Thyroid gland (tissue), 4 donors: ENCODE measurements at places on chromosomes 5 and 9. TPM values are rescaled to one million over a fixed set of nuclear protein-coding genes. Genes with fewer than 3 reads are reported as not detected.

GRCh38 chr9:35728041-35728971, 3.7 kb downstream of the TLN1 start:
- peak overlapping the region; percentile 59 for H3K27ac ChIP-seq
- peak; percentile 70 for DNase-seq
- peaks cover 43% of the 10 kb centered on the region for H3K4me1 ChIP-seq
- no peaks in the 10 kb centered on the region for H3K27me3 ChIP-seq
- peaks cover 20% of the 10 kb centered on the region for H3K36me3 ChIP-seq

DNA sequence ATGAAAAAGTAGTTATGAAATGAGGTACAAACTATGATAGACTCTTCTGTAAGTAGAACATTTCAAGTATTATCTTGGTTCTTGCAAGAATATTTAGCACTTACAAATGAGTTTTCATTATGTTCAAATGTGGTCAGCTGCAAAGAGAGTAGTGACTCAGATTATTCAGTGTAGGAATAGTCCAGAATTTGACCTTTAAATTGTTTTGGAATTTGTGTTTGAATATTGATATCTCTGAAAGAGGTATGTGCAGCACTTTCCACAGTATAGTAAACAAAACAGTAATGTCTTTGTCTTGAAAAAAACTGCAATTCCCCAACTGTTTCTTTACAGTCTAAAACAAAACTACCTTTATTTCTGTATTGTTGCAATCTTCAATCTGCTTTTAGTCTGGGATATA, 56.1 kb downstream of the WDR70 start:
- H3K27ac ChIP-seq: no peak overlapping the region
- no peaks in the 10 kb centered on the region for H3K36me3 ChIP-seq

DNA sequence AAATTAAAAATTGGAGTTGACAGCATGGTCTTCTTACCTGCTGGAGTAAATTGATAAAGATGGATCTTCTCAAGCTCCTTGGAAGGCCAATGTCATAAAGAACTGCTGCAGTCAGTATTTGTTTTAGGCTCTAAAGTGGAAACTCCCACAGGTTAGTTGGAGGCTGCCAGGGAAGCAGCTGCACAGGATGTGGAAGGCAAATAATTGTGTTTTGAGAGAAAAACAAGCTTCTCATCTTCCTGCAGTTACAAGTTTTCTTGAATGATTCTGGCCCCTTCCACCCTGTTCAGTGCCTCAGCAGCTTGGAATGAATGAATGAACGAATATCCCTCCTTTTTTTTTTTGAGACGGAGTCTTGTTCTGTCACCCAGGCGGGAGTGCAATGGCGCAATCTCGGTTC, 13.9 kb downstream of the MROH2B start:
- H3K27ac ChIP-seq: no peak overlapping the region
- H3K4me3 ChIP-seq: no peak overlapping the region
- no peaks in the 10 kb centered on the region for H3K27me3 ChIP-seq

DNA sequence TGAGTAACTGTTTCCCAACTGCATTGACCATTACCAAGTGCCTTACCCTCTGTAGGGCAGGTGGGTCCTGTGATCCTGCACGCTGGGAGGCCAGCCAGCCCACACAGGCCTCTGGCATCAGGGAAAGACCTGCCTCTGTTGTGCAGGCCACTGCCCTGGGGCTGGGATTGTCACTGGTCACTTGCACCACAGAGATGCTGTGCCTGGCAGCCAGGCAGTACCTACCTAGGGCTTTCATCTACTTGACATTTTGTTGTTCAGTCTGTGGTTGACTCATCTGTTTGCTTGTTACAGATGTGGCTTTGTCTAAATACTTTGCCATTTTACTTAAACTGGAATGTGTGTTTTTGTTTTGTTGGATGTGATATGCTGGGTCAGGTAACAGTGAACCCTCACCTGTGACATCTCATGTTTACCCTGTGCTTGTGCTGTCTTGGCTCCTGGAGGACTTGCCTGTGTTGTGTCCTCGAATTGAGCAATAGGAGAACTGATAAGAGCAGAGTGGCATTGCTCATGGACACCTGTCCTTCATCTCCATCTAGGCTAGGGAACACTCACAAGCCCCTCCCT, 32.8 kb downstream of the SECISBP2 start:
- no peak overlapping the region for H3K4me3 ChIP-seq
- H3K27me3 ChIP-seq: no peaks in the 10 kb centered on the region
- no peak overlapping the region for H3K27ac ChIP-seq
- peaks cover 32% of the 10 kb centered on the region for H3K4me1 ChIP-seq
- H3K36me3 ChIP-seq: peaks cover 70% of the 10 kb centered on the region

DNA sequence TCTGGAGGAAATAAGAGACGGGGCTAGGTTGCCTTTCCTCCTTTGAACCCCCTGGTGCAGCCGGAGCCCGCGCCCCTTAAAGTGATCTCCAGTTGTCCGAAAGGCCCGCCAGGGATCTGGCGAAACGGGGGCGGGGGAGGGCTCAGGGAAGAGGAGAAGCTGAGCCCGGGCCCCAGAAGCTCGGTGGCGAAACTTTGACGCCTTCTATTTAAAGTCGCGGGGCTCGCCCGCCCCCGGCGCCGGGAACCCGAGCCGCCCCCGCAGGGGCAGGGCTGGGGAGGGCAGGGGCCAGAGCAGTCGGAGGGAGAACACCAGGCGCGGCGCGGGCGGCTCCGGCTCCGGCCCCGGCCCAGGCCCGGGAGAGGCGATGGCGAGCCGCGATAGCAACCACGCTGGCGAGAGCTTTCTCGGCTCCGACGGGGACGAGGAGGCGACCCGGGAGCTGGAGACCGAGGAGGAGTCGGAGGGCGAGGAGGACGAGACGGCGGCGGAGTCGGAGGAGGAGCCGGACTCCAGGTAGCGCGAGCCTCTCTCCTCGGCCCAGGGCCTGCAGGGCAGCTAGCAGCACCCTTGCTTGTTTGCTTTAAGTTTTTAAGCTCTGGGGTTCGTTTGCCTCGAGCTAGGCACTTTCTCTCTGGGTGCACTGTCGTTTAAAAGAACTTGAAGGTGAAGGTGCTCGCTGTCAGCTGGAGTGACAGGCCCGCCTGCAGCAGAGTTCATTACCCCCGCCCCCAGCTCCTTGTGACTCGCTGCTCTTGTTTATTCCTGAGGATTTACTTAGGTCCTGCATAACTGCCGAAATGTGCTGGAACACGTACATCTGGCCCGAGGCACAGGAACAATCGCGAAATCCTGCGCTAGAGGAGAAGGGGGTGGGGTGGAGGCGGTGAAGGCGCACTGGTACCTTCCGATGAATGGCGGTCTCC, at the start of gene CMYA5:
TSS of gene CMYA5 (plus strand) at position 296 of the 926 bp plus-strand sequence. CDS start at position 368, 72 bp downstream.
- peak within 1 kb of the TSS; percentile 43 for H3K4me3 ChIP-seq
- no peaks in the 10 kb centered on the region for H3K27me3 ChIP-seq
- peaks cover 18% of the 10 kb centered on the region for H3K4me1 ChIP-seq
- peak within 1 kb of the TSS; percentile 85 for H3K27ac ChIP-seq
- peak; percentile 78 for DNase-seq

DNA sequence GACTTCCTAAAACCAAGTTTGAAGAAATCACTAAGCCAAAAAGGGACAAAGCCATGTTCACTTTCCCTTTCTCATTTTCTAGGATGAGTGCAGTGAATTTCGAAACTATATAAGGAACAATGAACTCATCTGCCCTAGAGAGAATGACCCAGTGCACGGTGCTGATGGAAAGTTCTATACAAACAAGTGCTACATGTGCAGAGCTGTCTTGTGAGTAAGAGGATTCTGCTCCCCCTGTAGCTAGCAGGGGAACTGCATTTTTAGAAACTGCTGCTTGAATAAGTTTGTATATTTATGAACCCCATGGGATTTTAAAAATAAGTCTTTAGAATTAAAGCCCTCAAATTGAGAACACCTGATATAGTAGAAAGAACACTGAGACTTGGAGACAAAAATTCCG, 42.7 kb upstream of the SPINK14 start:
- no peak for DNase-seq
- no peaks in the 10 kb centered on the region for H3K27me3 ChIP-seq
- H3K4me1 ChIP-seq: no peaks in the 10 kb centered on the region
- no peak overlapping the region for H3K27ac ChIP-seq

DNA sequence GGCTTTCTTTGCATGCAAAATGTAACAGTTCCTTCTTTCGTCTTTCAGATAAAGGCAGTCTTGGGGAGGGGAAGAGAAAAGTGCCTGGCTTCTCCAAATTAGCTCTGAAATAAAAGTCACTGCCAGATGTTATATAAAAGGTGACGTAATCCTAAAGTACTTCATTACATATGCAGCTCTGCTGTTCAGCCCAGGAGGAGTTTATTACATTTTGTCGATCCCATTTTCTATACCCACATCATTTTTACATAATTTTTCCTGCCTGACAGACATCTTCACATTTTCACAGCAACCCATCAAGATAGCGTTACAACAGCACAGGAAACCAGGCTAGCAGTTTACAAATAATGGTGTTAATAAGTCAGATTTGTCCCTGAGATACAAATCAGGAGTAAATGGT, 86.7 kb upstream of the SLC30A5 start:
- no peaks in the 10 kb centered on the region for H3K36me3 ChIP-seq
- no peaks in the 10 kb centered on the region for H3K4me1 ChIP-seq
- H3K27me3 ChIP-seq: no peaks in the 10 kb centered on the region

Gene C9orf43
- 2.5 TPM for total RNA-seq

Gene TAS2R1
- total RNA-seq: not detected

DNA sequence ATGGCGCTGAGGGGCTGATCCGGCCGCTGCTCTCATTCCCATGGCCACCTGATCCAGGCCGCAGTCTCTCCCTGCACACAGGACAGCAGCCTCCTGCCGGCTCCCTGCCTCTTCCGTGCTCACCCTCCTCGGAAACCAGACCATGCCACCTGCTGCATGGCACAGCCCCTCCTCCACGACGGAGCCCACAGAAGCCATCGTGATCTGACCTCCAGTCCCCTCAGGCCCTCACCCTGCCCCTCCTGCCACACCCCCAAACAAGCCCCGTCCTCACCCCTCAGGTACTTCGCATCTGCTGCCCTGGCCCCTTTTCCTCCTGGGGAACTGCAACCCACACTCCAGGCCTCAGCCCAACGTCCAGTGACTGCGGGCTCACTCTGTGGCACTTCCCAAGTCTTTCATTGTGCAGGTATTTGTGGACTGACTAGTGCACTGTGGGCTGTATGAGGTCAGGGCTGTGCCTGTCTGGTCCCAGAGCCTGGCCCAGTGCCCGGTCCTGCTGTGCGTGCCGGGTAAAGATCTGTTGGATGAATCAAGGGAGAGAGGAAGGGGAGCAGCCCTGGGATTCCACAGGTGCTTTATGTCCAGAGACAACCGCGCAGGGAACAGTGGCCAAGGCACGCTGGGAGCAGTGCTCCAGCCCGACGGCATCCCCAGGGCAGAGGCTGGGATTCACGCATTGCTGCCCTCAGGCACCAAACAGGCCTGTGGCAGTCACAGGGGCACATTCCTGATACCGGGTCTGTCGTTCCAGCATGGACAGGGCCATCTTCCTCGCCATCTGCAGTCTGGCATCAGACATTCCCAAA, 86.1 kb downstream of the ADAMTS2 start:
- H3K27me3 ChIP-seq: no peaks in the 10 kb centered on the region
- H3K27ac ChIP-seq: no peak overlapping the region
- DNase-seq: no peak
- no peaks in the 10 kb centered on the region for H3K4me1 ChIP-seq

DNA sequence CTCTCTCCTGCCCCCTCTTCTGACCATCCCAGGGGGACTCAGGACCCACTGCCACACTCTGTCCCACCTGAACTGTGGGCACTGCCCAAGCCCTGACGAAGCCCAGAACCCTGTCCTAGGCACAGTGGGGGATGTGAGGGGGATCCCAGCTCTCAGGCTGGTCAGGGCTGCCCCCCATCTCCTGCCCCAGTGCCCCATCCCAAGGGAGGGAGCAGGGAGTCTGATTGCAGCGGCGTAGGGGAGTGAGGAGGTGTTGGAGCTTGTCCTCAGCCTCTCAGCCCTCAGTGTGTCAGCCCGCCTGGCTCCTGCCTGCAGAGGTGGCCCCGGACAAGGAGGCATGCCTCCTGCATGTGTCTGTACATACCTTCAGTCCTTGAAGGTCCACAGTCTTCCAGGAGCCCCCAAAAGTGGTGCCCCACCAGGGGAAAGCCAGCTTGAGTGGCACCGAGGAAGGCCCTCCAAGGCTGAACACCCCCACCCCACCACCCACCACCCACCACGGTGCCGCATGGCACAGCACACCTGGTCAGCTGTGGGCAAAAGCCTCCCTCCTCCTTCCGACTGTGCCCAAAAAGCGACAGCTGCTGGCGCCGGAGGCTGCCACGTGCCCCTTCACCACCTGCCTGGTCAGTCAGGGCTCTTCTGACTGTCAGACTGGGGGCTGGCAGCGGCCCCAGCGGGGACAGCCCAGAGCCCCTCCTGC, 930 bp downstream of the SARDH start:
- peak; percentile 79 for DNase-seq
- H3K4me1 ChIP-seq: peaks cover 16% of the 10 kb centered on the region
- no peak overlapping the region for H3K4me3 ChIP-seq

DNA sequence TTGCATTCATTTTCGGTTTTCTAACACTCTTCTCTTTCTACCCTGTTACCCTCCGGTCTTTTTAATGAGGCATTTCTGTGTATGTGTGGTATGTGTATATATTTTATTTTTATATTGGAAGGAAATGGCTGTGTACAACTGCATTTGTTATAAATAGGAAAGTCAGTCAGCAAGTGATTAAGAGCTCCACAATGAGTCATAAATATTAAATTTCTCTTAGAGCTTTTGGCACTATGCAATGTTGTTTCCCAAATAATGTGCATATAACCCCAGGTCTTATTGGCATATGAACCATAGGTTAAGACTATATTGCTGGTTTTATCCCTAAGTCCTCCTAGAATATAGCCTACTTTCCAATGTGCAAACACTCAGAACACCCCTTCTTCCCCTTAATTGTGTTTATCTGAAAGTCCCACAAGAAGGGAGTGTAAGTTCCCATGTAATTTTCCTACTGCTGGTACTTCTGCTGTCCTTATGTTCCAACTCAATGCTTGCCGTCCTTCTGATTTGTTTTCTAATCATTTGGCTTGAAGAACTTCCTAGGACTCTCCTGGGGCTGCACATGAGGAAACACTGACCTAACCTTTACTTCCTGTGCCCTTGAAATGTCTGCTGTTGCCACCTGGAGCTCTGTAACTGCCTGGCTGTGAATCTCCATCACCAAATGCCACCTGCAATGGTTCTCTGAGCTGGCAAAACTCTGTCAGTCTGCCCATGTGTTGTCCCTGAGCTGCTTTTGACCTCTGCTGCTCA, 65.5 kb upstream of the PCSK5 start:
- peaks cover 11% of the 10 kb centered on the region for H3K4me1 ChIP-seq
- H3K27ac ChIP-seq: no peak overlapping the region
- H3K36me3 ChIP-seq: no peaks in the 10 kb centered on the region
- peak; percentile 28 for DNase-seq
- no peaks in the 10 kb centered on the region for H3K27me3 ChIP-seq

Gene ADAMTS12
- total RNA-seq: 1.3 TPM

Gene SEC61B
- total RNA-seq: 127 TPM

DNA sequence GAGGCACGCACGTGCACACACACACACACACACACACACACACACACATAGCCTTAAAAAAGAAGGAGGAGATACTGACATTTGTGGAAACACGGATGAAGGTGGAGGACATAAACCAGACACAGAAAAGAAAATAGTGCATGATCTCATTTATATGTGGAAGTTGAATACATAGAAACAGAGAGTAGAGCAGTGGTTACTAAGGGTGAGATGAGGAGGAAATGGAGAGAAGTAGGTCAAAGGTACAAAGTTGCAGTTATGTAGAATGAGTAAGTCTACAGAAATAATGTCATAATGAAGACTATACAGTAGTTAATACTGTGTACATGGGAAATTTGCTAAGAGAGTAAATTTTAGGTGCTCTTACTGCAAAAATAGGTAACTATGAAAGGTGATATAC, 412.2 kb upstream of the CDH9 start:
- H3K27ac ChIP-seq: no peak overlapping the region
- H3K4me1 ChIP-seq: no peaks in the 10 kb centered on the region
- H3K27me3 ChIP-seq: no peaks in the 10 kb centered on the region
- H3K36me3 ChIP-seq: no peaks in the 10 kb centered on the region
- H3K4me3 ChIP-seq: no peak overlapping the region
- DNase-seq: no peak
